ENCODE measurements at places on chromosomes 6 and 20.

DNA sequence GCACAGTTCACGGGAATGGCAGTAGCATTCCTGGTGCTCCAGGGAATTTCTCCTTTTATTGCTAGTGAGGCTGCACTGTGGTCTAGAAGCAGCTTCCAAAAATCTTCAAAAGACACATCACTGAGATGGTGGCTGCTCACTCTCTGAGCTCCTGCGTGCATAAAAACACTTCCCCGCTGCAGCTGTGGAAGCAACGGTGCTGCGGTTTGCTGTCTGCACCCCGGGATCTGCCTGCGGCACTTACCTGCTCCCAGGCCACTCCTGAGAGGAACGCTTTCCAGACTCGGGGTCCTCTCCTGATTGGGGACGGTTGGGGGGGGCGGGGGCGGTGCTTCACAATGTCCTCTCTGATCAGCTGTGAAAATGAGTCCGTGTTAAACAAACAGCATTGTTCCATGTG, 77.9 kb downstream of the TMEM242 start:
- no peak for DNase-seq

DNA sequence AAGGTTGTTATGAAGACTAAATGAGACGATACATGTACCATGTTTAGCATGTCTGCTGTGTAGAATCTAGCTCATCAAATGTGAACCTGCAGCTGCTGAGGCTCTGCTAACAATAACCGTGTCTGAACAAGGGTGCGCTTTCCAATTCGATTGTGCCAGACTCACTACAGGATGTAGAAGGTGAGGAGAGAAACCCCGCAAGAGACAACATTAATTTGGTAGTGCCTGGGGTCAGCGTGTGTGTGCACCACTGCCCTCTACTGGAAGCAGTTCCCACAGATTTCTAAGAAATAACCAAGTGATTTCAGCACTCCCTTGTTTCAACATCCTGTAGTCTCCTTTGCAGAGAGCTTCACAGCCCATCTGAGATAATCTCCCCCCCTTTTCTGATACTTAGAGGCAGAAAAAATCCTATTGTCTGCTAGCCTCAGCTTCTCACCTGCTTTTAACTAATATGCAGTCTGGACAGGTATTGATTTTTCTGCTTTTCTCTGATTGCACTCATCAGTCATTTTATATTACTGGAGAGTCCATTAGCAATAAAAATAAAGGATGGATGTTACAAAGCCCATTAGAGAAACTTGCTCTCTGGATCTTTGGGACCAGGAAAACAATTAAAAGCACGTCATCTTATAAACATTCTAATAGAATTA, 96.7 kb upstream of the BACH2 start:
- DNase-seq = no peak

- DNase-seq = no peak
Measured at GRCh38 chr6:69570106-69570505, 226.7 kb downstream of the LMBRD1 start.

DNA sequence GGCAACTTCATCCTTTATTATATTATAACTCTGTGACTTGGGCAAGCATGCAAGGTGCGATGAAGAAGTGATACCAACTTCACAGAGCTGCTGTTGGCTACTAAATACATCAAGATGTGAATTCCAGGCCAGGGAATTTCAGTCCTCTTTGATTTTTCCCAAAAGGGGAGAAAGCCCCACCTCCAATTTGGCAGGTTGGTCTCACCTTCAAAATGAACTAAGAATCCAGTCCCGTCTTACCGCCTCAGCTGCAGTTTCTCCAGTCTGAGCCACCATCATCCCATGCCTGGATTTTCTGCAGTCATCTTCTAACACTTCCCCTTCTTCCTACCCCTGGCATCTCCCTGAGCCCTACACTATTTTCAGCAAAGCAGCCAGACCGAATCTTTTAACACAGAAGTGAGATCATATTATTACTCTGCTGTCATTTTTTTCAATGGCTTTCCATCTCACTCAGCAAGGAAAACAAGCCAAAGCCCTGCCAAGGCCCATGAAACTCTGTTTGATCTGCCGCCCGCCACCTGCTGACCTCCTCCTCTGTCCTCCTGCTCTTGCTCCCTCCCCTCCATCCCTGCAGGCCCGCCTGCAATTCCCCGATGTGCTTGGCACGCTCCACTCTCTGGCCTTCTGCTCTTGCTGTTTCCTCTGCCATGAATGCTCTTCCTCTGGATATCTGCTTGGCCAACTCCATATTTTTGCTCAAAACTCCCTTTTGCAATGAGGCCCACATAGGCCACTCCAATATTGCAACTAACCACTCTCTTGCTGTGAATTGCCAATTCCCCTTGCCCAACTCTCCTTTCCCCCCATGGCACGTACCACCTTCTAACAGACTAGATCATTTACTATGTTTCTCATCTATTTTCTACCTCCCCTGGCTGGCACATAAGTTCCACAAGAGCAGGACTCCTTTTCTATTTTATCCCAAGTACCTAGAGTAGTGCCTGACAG, 46.0 kb upstream of the TAGAP start:
- no peak for DNase-seq

- DNase-seq = no peak
Measured at GRCh38 chr6:69704916-69705315, 91.9 kb downstream of the LMBRD1 start.

- DNase-seq = no peak
Measured at GRCh38 chr20:18922898-18923297, 109.3 kb downstream of the SCP2D1 start.

GRCh38 chr6:18656506-18656905, 269.4 kb downstream of the RNF144B start:
- DNase-seq = no peak

DNA sequence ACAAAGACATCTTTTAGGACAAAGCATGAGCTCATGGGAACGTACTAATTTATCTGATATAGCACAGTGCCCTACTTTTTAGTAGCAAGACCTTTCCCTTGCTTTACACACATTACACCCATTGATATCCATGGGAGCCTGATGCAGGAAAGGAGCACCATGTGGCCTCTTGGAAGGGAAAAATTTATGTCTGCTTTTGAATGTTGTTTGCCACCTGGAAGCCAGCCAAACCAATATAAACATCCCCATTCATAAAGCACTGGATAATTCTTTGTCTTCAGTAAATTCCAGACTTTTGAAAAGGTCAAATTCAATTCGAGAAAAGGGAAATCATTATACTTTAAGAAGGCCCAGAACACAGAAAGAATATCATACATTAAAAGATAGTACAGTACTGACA, 152.3 kb upstream of the BEND6 start:
- no peak for DNase-seq

DNA sequence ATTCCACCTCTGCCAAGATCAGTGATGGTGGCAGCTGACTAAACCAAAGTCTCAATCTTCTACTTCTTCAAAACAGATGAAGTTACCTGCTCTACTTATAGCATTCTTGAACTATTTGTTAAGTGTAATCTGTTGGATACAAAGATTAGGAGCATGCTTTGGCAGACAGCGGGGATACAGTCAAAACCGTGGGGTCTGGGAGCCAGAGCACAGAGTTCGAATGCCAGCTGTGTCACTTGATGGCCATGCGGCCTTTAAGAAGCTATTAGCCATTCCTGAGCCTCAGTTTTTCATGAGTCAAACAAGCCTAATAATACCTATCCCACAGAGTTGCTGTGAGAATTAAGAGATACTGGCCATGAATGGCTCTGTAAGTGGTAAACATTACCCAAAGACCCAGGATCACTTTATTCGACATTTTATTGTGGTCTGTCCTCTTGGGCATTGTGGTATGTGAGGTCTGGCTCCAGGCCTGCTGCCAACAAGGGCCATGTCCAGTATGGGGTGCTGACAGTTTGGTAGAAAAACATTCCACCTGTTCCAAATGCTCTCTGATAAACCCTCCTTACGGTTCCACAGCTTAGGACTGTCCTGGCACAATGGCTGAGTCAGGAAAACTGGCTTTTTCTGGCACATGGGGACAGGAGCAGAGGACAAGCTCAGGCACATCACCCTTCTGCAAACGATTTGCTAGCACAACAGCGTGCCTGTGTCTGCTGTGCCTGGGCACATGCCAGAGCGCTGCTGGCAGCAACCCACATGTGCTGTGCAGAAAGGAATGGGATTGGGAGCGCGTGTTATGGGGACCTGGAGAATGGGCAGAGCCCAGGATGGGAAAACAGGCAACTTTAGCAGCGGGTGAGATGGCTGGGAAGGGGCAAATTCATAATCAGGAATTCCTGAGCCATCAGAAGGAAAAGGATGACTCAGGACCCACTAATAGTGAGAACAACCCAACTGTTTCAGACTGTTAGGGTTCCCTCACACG, 15.7 kb upstream of the FAM83C start:
- DNase-seq = no peak

DNA sequence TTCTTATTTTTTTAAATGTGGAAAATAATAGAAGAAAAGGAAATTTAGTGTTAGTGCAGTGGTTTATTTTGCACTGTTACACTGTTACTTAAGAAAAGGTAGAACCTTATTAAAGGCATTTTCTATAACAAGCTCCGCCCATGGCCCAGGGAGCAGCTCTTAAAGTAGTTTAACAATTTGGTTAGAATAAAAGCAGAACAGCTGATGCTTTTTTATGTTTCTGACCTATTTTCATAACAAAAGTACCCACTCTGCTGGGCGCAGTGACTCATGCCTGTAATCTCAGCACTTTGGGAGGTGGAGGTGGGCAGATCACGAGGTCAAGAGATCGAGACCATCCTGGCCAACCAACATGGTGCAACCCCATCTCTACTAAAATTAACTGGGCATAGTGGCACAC, 32.6 kb downstream of the DSTN start:
- DNase-seq = no peak

- DNase-seq = no peak
Measured at GRCh38 chr6:92534109-92534508, 885.2 kb downstream of the EPHA7 start.

GRCh38 chr20:12798286-12798685, 210.5 kb upstream of the SPTLC3 start:
- DNase-seq = no peak

DNA sequence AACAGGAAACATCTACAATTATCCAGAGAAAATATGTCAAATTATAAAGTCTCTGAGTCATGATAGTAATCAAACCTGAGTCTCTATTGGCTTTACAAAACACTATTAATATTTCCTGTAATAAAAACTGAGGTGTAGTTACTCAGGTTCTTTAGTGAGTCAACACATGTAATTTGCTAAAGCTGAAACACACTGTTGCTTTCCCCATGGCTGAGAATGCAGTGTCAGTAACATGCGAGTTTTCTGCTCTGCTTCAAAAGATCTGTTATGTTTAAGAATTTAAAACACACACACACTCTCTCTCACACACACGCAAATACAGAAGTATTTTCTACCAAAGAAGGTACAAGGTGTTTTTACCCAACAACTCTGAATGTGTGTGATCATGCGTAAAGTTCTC, 38.6 kb downstream of the ATXN1 start:
- no peak for DNase-seq

DNA sequence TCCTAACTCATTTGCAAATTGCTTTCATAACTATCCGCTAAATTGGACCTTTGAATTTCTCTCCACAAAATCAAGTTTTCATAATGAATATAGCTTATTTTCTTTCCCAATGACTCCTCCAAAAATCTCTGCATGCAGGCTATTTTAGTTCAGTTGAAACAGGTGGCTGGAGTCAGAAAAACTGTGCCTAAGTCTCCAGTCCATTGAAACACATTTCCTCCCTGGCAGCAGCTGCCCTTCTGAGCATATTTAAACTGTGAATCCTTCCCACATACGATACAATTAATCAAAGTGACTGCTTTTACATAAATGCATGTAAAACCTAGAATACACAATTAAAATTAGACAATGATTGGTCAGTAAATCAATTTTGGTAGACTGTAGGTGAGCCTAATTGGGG, 344.6 kb upstream of the MARCKS start:
- DNase-seq = no peak

DNA sequence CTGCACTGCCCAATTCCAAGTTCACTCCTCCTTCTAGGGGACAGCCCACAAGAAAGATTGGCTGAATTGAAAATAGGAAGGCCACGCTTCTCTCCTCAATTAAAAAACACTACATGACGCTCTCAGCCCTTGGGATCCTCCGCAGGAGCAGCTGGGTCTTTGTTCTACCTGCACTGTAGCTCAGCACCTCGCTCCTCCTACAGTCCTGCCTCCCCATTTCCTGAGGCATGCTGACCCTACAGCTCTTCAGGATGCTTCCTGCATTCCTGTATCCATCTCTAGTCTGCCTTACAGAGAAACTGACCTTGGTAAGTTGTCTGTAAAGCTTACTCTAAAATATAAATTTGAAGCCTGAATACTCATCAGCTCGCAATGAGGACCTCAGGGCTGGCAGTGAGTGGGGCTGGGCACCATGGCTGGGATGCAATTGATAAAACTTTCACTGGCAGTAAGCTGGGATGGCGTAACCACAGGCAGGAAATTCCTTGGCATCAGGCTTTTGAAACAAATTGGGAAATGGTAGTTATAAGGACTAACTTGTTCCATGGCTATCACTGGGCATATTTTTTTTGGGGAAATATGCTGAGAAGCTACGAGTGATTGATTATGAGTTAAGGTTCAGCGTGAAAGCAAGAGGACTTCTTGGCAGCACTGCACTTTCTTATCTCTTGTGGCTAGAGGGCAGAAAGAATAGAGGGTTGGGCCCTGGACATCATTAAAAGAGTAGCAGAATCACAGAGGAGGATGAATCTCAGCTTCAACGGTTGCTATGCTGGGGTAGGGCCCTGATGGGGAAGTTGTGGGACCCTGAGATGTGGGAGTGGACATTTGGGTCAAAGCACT, 11.7 kb upstream of the SIRPB1 start:
- DNase-seq = no peak

GRCh38 chr6:166336847-166337246, 5.5 kb downstream of the SFT2D1 start:
- DNase-seq = no peak

GRCh38 chr6:29764422-29765196, 41.4 kb downstream of the HLA-F start:
- no peak for DNase-seq

DNA sequence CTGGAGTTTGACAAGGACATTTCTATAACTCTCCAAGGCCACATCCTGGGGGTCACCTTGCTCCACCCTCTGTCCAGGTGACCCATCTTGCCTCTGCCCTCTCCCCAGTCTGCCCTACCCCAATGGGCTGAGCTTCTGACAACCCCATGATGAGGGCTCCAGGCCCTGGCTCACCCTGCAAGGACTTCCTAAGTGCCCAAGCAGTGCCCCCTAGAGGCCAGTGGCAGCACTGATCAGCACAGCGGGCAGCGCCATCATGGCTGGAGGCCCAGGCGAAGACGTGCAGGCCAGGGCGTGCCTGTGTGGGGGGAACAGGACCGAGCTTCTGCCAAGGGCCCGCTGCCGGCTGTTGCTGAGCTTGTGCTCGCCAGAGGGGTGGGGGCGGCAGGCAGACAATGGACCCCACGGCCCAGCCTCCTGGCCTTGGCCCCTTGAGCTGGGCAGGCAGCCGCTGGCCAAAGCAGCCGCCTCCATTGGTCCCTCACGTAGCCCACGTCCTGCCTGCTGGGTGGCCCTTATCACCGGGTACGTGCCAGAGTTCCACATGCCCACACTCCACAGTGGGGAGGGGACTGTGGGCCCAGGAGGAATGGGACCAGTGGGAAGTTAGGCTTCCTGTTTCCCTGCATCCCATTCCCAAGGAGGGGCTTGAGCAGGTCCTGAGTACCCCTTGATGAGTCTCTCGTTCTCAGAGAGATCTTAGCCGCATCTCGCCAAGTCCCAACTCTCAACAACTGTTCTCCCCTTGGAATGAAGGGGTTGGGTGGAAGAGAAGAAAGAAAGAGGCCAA, 64.3 kb downstream of the MRPL14 start:
- DNase-seq = no peak

Measured in urinary bladder (tissue), 4 donors.